Left hindlimb (tissue), 1 donor: ENCODE measurements at places on chromosomes 5 and 9.

DNA sequence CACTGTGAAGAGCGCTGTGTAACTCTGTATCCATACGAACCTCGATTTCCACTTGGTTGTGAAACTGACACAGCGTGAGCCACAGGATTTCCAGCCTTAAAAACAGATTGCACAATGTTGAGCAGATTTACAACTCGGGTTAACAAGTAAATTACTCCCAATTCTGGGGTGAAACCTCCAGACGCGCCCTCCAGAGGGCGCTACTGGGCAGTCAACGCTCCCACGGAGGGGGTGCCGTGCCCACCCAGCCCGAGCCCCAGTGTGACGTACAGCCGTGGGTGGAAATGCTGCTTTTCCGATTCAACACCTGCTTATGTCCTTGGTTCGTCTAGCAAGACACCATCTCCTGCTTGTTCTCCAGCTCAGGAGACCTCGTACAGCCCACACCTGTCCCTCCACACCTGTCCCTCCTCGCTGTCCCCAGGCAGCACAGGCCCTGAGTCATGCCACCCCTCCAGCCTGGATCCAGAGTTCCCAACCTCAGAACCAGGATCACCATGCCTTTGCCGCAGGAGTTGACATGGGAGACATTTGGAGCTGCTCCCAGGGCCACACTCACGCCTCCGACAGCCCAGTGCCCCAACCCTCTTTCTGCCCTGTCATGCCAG is 34.4 kb upstream of the SLC6A3 start:
- no peak for DNase-seq

DNA sequence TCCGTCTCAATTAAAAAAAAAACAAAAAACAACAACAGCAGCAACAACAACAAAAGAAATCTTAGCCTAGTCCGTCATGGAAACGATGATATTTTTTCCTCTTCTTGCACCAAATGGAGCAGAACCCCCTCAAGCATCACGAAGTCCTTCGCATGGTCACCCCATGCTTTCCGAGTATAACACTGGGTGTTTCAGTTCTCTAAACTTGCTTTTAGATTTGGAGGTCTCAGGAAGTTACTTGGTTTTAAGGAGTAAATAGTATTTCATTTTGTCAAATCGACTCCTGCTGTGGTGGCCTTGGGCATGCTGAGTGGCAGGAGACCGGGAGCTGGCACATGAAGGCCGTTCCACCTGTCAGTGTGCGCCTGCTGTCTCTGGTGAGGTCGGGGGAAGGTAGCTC is 118.5 kb upstream of the CACNA1B start:
- DNase-seq = no peak

DNA sequence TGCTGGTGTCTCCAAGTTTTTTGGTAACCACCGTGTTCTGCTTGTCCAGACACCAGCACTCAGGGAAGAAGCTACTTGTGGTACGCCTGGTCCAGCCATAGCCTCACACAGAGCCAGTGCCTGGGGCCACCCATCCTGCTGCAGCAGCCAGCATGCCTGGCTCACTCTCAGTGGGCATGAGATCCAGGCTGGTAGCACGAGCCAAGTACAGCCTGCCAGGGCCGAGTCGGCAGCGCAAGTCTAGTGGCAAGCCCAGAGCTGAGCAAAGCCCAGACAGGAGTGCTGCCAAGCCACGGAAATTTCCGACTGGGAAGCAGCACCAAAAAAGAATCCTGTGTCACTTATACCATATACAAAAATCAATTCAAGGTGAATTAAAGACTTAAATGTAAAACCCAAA is 36.3 kb upstream of the FBXL17 start:
- DNase-seq = peak; percentile 75

- no peak for DNase-seq
Measured at GRCh38 chr5:158511454-158511853, 588.3 kb downstream of the EBF1 start.

GRCh38 chr5:116396476-116397099 is 178.0 kb downstream of the SEMA6A start:
- DNase-seq = no peak

DNA sequence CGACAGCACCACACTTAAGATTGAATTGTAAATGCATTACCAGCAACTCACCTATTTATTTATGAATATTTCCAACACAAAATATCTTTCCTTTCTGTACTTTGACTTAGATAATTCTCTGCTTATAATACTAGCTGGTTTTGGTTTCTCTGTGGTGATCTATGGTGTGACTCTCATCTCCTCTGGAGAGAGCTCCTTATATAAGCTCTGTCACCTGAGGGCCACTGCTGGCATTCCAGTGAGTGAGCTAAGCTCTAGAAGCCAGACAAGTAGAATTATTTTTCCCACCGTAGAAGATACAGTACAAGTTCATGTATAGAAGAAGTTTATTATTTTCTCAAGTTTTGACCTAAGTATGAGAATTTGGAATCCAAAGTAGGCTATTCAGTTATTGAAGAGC is 111.5 kb downstream of the CDC42SE2 start:
- DNase-seq = no peak

GRCh38 chr5:141479776-141480175 is 4.0 kb downstream of the PCDHGC3 start:
- no peak for DNase-seq

- peak; percentile 13 for DNase-seq
Measured at GRCh38 chr5:375336-375920, 53.9 kb downstream of the AHRR start.

DNA sequence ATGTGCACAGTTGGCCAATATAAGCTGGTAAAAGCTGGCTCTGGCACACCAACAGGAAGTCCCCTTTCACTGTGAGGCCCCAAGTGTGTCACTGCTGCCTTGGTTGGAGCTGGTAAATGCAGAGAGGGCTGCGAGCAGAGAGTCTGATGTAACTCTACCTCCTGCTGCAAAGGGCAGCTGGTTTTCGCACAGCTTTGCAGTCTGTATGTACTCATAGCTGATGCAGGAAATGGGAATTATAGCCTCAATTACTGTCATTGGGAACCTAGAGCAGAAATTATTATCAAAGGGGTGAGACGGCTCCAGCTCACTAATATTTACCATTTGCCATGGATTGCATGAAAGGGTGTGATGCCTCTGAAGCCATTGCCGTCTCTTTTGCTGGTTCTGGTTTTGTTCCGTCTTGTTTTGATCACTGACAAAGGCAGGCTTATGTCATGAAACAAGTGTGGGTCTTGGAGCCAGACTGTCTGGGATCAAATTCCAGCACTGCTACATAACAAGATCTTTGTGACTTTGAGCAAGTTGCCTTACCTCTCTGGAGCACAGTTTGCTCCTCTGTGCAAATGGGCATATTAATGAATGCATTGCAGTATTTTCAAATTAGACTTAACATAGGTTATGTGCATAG is 124.3 kb upstream of the SLC25A48 start:
- DNase-seq = no peak

DNA sequence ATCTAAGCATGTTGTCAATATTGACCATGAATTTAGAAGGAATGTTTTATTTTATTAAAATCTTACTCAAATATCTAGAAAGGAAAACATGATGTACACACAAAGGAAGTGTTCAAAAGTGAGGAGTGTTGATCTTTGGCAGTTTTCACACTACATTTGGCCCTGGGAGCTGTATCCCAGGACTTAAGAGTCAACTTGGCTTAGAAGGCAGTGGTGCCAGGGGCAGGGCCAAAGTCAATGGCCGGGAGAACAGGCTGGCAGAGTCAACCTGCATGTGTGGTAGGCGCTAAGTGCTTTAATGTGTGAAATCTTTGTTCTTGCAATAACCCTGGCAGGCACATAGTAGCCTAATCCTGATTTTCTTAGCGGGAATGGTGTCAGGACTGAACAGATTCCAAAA is 228.4 kb downstream of the TENT4A start:
- DNase-seq = no peak

DNA sequence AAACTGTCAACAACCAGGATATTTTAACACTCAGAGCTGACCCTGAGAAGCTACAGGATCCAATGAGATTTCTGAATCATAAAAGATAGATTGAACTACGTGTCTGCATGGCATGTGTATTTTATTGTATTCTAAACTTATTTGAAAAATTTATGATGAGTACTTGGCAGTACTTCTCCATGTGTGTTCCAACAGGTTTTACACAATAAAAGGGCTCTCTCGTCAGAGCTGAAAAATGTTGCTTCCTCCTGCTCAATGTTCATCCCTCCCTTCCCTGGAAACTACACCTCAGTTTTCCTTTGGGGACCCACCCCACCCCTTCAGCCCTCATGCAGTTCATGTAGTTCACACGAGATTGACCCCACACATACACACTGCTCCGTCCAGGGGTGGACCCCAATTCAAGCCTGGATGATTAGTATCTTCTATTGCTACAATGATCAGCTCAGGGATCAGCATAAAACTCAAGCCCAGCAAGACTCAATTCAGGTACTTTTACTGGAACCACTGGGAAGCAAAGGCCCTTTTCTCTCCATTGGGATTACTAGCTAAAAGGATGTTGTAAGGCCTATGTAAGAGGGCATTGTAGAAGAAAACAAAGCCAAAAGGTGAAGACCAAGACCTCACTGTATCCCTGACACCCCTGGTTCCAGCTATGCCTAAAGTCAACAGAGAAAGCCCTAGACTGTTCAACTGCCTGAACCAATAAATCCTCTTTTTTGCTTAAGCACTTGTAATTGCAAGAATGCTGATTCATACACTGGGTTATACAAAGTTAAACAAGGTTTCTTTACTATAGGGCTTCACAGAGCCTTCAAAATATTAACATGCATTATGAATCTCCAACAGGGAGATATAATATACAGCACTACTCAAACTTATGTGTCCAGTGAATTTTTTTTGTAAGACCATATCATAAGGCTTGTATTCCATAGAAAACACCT is 112.6 kb downstream of the SAXO1 start:
- DNase-seq = no peak

DNA sequence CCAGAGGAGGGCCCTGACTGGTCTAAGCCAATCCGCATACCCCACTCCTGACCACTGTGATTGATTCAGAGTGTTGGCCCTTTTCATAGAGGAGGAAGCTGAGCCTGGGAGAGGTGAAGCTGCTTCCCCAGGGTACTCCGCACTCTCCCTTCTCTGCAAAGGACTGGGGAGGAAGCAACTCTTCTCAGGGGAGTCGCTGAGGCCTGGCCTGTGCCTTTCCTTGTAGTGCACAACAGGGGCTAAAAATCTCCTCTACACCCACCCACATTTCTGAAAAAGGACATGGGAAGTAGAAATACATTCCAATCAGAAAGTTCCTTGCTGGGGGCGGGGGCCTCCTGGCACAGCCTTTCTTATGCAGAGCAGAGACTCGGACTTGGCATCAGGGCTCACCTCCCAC is 22.2 kb downstream of the AK8 start:
- no peak for DNase-seq

DNA sequence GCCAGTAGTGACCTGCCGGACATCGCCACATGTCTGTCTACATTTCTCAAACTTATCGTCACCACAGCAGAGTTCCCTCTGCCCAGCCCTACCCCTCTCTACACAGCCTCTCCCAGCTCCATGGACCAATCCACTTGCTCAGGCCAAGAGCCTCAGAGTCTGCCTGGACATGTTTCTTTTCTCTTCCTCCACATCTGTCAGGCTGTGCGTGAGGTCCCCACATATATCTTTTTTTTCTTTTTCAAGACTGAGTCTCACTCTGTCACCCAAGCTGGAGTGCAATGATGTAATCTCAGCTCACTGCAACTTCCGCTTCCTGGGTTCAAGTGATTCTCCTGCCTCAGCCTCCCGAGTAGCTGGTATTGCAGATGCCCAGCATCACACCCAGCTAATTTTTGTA is 62.7 kb upstream of the GGTA1 start:
- no peak for DNase-seq

DNA sequence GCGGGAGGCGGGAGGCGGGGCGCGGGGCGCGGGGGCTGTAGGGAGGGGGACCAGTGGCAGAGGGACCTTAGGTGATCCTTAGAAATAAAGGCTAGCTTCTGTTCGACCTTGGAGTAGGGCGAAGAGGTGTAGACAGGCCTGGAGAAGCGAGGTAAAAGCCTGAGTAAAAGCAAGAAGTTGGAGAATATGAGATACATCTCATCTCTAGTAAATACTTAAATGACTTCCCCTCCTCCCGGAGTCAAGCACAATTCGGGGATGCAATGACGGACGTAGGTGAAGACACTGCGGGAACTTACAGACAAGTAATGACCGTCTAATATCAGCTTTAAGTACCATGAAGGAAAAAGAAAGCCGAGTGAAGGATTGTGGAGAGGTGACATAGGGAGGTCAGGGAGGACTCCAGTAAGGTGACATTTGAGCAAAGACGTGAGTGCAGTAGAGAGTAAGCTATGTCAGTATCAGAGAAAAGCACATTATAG is 466 bp downstream of the SMC2 start:
- no peak for DNase-seq

DNA sequence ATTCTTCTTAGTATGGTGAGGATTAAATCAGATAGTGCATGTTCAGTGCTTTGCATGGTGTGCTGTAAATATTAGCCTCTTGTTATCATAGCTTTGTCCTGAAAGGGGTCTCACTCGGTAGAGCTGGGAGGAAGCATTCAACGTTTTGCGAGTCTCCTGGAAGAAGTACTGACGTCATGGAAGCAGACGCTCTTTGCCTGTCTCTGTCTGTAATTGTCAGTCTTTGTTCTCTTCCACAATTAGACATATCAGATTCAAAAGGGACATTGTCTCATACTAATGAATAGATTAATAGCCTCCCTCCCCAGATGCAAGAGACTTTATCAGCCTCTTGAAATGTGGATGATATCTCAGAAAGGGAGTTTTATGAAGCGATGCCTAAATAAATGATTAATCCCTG is 91.8 kb upstream of the CXCL14 start:
- no peak for DNase-seq

- DNase-seq = peak; percentile 26
Measured at GRCh38 chr9:134321946-134322741, 4.1 kb upstream of the RXRA start.

- DNase-seq = no peak
Measured at GRCh38 chr9:5841771-5842573, 9.1 kb upstream of the ERMP1 start.

DNA sequence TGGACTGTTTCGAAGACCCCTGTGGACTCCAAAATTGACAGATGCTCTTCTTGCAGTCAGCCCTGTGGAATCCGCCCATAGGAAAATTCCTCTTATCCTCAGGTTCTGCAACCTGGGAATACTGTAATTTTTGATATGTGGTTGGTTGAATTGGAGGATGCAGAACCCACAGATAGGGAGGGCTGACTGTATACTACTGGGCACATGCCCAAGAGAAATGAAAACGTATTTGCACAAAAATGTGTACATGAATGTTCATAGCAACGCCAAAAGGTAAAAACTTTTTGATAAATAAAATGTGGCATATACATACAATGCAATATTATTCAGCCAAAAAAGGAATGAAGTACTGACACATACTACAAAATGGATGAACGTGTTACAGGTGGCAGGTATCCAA is 1.9 kb upstream of the SNAPC3 start:
- DNase-seq = no peak

DNA sequence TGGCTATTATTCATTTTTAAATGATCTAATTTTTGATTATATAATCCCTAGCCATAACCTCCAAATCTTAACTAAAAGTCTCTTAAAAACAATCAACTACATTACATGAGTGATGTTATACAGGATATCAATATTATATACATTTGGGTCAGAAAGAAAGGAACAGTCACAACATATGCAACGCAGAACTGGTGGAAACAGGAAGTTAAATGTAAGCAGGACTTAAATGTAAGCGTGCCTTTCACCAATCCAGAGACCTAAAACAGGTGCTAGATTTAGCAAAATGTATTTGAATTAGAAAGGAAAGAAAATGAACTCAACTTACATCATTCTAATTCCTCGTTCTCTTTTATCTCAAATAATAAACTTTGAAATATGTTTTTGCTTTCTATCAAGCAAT is 738.5 kb downstream of the PTPRD start:
- no peak for DNase-seq
